ENCODE measurements at places on chromosomes 1 and 21. TPM values are rescaled to one million over a fixed set of nuclear protein-coding genes. Genes with fewer than 3 reads are reported as not detected.

DNA sequence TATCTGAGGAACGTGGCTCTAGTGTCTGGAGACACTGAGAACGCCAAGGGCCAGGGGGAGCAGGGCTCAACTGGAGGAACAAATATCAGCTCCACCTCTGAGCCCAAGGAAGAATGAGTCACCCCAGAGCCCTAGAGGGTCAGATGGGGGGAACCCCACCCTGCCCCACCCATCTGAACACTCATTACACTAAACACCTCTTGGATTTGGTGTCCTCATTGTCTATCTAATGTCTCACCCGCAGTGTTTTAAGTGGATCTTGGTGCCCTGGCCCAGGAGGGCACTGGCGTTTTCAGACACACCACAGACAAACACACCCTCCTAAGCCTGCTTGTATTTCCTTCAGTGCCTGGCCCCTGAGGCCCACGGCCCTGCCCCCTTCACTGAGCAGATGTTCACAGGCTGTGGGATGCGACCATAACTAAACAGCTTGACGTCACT is 2.2 kb upstream of the FALEC start:
- peak; percentile 56 for DNase-seq

DNA sequence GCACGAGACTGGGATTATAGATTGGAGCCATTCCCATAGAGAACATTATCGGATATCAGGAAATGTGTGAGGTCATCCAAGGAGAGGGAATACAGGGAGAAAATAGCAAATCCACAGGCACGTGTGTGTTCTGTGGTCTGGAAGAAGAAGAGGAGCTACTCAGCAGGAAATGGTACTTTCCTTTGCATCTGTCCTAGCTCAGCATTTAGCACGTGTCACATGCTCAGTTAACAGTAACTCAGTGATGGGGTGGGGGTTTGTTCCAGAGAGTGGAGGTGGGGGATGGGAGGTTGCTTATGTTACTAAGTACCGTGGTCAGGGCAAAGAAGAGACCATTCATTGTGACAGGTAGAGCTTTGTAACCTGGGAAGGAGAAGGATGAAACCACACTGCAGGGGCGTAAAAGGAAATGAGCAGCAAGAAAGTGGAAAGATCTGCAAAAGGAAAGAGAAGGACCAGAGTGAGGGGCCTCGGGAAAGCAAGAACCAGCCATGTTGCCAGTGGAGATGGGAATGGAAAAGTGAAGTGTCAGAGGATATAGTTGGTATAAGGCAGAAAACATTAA is 100.4 kb downstream of the ATP5PO start:
- peak; percentile 41 for DNase-seq

GRCh38 chr1:150813028-150813707 is 5.1 kb upstream of the CTSK start:
- peak; percentile 47 for DNase-seq

DNA sequence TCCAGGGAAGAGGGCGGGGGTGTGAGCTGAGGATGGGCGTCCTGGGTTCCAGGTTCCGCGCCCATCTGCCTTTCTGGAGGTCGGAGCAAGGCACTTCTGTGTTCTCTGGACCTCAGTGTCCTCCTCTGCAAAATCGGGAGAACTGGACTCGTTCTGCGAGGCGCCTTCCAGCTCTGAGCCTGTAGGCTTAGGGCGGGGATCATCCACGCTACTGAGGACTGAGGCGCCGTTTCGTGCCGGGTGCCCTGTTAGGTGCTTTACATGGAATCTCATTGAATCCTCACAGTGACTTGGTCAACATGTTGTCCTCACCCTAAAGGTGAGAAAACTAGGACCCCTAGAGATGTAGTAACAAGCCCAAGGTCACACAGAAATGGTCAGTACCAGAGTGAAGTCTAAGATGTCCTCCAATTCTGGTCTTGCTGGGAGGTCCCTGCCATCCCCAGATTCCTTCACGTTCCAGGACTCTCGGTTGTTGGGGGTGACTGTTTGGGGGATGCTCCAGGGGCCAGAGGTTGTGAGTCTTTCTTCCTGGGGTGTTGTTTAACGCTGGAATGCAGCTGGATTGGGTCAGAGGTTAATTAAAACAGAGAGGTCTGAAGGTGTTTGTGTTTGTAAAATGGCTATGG is 677 bp downstream of the PRKAA2 start:
- DNase-seq = no peak

DNA sequence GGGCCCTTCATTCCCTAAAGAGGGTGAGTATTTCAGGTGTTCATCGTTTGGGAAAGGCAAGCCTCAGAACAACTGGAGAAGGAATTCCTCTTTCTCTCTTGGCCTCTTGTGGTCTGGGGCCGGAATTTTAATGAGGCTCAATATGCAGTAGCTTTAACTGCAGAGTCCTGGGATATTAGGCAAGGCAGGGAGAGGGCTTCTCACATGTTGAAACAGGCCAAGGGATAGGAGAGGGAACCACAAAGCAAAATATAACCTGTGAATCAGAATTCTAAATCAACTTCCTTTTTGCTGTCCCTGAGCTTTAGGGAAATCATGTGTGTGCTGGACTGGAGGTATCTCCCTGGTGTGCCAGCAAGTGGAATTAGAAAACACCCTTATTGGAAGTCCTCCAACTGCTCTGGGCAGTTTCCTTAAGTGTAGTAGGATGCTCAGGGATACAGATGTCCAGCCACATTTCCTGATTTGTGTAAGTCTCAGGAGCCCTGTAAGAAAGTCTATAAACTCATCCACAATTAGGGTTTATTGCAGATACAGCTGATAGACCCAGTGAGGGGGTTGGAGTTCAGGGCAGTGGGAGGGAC is 215.8 kb upstream of the ZRANB2 start:
- peak; percentile 71 for DNase-seq

GRCh38 chr21:41961282-41961701 is 7.5 kb upstream of the C2CD2 start:
- no peak for DNase-seq

GRCh38 chr21:17780539-17780938 is 38.6 kb downstream of the C21orf91 start:
- no peak for DNase-seq

DNA sequence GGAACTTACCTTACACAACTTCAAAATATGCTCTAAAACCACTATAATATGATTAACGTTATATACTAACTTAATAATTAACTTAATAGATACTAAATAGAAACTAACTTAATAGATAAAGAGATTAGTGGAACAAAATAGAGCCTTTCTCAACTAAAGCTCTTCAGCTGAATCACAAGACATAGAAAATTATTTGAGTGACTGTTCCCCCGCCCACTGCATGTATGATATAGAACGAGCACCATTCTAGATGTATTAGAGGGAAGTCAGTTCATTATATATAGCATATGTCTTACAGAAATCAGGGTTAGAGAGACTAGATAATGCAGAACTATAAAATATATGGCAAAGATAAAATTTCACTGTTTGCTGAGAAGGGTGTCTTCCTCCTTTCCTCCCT is 16.3 kb downstream of the LYPLAL1 start:
- no peak for DNase-seq

- no peak for DNase-seq
Observed at GRCh38 chr1:235971020-235971419, 93.9 kb downstream of the NID1 start.

- DNase-seq = no peak
Observed at GRCh38 chr1:58035523-58035922, 511.0 kb downstream of the OMA1 start.

GRCh38 chr1:54887665-54888071 is 673 bp upstream of the DHCR24 start:
- DNase-seq = no peak

- no peak for DNase-seq
Observed at GRCh38 chr1:172203902-172204301, 216.6 kb upstream of the C1orf105 start.

KCNQ4 gene
- total RNA-seq = 152 TPM

PRR9 gene
- total RNA-seq = not detected

CD247 gene
- total RNA-seq = 0.21 TPM

SPRR1B gene
- total RNA-seq = not detected

TRIM67 gene
- total RNA-seq = not detected

TIE1 gene
- total RNA-seq = 0.11 TPM

CD244 gene
- total RNA-seq = not detected

SLC45A3 gene
- total RNA-seq = 12.7 TPM

ADGRB2 gene
- 20.2 TPM for total RNA-seq

OPRD1 gene
- not detected for total RNA-seq
